ENCODE measurements at places on chromosomes 1 and 21. TPM values are rescaled to one million over a fixed set of nuclear protein-coding genes. Genes with fewer than 3 reads are reported as not detected.
A peak's percentile ranks its signal among the peaks of the same experiment; 100 is the strongest.

The GUCA2B gene
- total RNA-seq, result not detected

DNA sequence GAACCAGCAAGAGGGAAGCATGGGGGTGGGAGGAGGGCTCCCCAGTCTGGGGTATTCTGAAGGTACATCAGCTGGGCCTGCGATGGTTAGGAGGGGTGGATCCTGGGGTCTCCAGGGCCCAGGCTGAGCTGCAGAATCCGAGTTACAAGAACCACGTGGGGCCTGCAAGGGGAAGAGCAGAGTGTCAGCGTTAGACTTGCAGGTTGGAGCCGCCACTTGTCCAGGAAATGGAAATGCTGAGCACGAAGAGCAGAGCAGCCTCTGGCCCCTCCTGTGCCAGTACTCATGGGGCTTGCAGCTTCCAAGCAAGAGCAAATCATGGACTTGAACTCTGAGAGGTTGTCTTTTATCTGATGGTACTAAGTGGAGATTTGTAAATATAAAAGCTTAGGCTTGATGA is 47.5 kb upstream of the COL6A1 start:
- no peak overlapping the region for H3K27ac ChIP-seq
- no peak for DNase-seq

GRCh38 chr1:200343874-200344273 is 66.0 kb downstream of the ZNF281 start:
- no peaks in the 10 kb centered on the region for H3K27me3 ChIP-seq
- no peak overlapping the region for H3K4me3 ChIP-seq
- DNase-seq, result no peak
- H3K36me3 ChIP-seq, result no peaks in the 10 kb centered on the region

- H3K27me3 ChIP-seq, result no peaks in the 10 kb centered on the region
- H3K4me1 ChIP-seq, result peaks cover 43% of the 10 kb centered on the region
- H3K36me3 ChIP-seq, result no peaks in the 10 kb centered on the region
- peak; percentile 58 for DNase-seq
- H3K27ac ChIP-seq, result peak overlapping the region; percentile 98
- peak overlapping the region; percentile 60 for H3K4me3 ChIP-seq
These were observed 60.0 kb upstream of the ATP5PO start for GRCh38 chr21:33975548-33976081.

The FOXO6 gene
- total RNA-seq, result 0.22 TPM
